Stimulated activated CD8-positive, alpha-beta memory T cell treated with anti-CD3 and anti-CD28 coated beads, Interleukin-4, amount 100 ng/mL, for 24 hours (primary cell): ENCODE measurements at places on chromosomes 2 and 18.

GRCh38 chr2:230919240-230919639 lies 5.8 kb downstream of the GPR55 start:
- DNase-seq: no peak

DNA sequence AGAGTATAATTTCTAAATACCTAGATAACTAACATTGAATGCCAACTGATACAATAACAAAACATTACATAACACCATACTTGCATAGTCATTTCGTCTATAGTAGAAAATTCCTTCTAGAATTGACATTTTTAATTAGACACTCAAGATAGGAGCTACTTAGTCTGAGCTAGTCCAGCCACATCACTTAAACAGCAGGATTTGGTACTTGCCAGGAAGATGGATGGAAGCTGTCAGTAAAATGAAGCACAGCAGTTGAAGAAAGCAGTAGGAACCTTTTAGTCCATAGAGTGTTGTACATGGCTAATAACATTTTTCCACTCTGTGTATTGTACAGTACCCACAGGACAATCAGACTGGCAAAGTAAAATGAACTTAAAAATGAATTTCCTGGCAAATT lies 372.0 kb downstream of the GALNT13 start:
- DNase-seq: no peak

- DNase-seq: no peak
Observed at GRCh38 chr2:100422320-100423055, 5.0 kb upstream of the CHST10 start.

DNA sequence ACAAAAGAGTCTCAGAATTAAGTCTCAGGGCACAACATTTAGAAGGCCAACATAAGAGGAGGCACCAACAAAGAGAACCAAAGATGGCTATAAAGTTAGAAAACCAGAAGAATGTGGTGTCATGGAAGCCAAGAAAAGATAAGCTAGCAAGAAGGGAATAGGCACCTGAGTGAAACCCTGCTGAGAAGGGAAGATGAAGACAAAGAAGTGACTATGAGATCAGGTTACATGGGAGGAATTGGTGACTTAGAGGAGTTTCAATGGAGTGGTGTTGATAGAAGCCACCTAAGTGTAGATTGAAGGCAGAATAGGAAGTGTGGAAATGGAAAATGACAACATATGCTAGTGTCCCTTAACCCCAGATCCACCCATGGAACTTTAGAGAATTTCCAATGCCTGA lies 327.6 kb upstream of the KCNJ3 start:
- DNase-seq: no peak

- no peak for DNase-seq
Observed at GRCh38 chr18:4453874-4454536, 1.1 kb downstream of the DLGAP1 start.

- no peak for DNase-seq
Observed at GRCh38 chr2:60116161-60116875, 437.1 kb downstream of the BCL11A start.

GRCh38 chr2:192487636-192488035 lies 292.9 kb upstream of the TMEFF2 start:
- no peak for DNase-seq

- DNase-seq: no peak
Observed at GRCh38 chr2:203835892-203836800, 31.4 kb upstream of the CTLA4 start.

GRCh38 chr2:79993144-79993543 lies 311.4 kb downstream of the LRRTM1 start:
- no peak for DNase-seq

DNA sequence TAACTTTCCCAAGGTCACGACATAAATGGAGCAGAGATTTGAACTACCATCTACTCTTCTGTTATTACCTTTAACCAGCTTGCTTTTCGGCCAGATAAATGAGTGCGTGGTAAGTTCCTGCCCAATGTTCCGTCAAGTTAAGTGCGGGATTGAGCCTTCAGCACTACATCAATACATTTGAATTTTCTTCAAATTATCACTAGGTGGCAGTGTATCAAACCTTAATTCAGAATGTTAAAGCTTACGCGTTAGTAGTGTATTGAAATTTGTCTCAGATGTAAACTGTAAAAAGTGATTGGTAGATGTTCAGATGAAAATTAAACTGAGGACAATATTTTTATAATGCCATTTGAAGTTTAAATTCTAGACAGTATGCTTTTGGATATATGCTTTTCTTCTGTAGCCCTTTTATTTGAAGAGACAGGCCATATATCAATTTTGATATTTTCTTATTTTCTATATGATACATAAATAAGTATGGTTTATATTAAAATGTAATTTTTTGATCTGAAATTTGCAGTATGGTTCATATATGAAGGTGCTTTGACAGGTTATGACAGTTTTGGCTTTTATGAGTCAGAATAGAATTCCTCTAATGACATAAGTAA lies 681.3 kb downstream of the ADCYAP1 start:
- no peak for DNase-seq

DNA sequence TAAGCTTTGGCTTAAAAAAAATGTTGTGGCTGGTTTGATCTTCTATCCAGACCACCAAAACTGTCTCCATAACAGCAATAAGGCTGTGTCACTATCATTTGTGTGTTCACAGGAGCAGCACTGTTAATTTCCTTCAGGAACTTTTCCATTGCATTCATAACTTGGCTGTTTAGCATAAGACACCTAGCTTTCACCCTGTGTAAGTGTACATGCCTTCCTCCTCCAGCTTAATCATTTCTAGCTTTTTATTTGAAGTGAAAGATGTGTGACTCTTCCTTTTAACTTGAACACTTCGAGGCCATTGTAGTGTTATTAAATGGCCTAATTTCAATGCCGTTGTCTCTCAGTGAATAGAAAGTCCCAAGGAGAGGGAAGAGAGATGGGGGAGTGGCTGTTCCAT lies 352.9 kb upstream of the VWC2L start:
- DNase-seq: no peak

GRCh38 chr18:75810961-75811551 lies 383.6 kb upstream of the SMIM21 start:
- no peak for DNase-seq

DNA sequence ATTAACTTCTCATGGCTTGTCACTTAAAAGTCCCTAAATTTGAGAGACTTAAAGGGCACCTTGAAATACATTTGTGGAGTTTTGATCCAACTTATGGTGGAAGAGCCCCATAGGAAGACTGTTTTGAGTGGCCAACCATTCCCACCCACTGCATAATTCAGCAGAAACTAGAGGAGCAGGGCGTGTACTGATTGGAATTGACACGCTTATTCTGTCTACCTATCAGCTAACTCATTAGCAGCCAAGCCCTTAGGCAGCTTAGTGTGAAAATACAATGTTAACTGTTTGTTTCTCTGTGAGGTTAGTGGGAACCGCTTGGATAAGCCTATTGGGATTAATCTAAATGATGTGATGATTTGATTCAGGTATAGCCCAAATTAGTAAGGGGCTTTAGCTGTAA lies 6.4 kb downstream of the LGALSL start:
- DNase-seq: no peak

DNA sequence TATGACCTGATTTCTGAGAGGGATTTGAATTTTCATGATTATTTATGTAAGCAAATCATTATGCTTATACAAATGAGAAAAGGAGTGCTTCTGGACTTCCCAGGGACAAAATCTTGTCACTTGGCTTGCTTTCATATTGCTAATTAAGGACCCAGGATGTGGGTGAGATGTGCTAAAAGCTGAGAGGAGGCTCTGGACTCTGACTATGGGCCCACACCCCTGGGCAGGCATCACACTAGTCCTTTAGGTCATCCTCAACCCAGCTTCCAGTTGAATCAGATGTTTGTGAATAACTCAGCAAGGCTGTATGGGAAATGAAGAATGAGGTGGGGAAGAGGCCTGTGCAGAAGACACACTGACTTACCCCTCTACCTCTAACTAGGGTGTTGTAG lies 11.9 kb downstream of the IL1B start:
- DNase-seq: no peak

- no peak for DNase-seq
Observed at GRCh38 chr2:143001501-143001900, 124.0 kb downstream of the KYNU start.

DNA sequence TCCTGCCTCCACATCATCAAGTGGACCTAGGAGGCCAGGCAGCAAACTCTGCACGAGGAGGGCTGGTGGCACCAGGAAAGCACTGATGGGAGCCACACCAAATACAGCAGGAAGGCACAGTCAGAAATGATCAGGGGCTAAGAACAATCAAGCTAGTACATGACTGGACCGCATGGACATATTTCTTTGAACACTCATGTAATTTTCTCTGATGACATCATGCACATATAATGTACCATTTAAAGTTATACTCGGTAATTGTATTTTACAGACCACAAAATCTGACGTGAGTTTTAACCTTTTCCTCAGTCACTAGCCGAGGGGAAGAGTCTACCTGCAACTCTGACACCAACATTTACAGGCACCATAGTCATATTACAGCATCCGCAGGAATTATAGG lies 76.7 kb downstream of the XDH start:
- no peak for DNase-seq

DNA sequence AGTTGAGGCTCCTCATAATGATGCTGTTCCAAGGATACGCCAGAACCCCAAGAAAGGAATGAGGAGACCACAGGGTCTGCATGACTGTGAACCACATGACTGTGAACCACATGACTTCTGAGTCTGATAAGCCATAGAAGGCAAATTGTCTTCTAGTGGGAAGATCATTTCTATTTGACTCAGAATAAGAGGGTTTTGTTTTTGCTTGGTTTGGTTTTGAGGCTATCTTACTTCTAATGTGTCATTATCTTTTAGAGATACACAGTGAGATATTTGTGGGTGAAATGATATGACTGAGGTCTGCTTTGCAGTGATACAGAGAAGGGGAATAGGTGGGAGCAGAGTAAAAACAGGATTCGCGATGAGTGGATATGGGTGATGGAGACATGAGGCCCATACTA lies 28.9 kb upstream of the BCL2L11 start:
- DNase-seq: no peak

DNA sequence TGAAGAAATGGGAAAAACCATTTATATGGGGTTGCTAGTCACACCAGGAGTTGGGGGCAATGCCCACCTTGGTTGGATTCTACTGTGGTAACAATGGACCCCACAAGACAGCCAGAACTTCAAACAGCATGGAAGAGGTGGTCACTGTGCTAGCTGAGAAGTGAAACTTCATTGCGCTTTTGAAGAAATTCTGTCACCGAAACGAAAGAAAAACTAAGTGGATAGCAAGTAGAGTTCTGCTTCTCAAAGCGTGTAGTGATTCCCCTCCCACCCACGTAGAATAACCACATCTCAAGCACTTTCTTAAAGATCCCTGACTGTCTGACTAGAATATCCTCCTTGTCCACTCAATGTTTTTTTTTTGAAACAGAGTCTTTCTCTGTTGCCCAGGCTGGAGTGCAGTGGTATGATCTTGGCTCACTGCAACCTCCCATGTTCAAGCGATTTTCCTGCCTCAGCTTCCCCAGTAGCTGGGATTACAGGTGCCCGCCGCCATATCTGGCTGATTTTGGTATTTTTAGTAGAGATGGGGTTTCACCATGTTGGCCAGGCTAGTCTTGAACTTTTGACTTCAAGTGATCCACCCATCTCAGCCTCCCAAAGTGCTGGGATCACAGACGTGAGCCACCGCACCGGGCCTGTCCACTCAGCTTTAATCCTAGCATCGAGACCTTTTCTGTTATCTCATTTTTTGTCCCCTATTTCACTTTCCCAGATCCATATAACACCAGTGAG lies 30.1 kb upstream of the CCL20 start:
- DNase-seq: no peak

DNA sequence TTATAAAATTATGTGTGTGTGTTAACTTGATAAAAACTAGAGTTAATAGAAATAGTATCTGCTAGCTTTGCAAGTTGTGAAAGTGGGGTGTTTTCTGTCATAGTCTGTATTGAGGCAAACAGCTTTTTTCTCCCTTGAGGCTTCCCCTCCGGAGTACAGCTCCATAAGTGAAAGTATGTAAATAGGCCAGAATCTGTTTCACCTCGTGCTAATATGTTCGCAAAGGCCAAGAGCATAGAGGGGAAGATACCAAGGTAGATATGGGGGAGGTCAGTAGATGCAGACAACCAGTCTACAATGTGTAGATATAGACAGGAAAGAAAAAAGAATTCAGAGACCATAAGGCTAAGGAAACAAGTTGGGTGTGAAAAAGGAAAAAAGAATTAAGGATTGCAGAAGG lies 72.9 kb downstream of the PTRHD1 start:
- no peak for DNase-seq

DNA sequence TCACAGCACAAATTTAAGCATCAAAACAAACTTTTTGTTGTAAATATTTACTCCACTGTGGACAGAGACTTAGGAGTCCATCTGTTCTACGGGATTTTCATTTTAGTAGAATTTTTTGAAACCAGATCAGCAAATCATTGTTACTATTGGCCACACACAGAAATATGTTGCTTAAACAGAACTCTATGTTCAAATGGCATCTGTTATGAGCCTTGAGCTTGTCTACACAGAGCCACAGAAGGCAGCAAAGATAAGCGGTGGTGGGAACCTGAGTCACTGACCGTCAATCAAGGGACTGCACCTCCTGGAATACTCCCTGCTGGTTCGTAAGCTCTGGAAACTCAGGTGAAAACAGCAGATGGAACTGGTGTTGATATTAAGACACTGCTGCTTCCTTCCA lies 156.8 kb downstream of the TMEM200C start:
- DNase-seq: no peak

DNA sequence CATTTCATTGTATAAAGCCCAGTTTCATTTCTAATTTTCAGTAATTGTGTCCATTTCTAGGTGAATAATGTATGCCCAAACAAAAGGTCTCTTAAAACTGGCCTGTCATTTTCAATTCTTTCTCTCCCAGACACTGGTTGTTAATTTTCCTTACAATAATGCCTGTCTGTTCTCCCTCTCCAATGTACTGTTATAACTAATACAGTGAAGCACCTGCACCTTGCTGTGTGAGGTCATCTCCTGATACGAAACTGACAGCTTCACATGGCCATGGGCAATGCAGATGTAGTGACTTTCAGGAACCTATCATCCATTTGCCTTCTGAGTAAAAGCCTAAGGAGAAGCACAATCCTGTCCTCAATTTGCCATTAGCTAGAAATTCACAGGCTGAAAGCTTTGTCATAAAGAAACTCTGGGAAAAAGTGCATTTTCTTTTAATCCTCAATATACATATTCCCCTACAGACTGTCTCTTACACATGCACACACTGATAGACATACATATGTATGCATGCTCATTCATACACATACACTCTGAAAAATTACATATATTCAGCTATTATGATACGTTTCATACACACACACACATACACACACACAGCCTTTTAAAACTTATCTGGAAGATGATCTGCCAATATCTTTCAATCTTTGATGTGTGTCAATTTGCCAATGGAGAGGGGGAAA lies 1030.3 kb downstream of the TDRD15 start:
- DNase-seq: no peak
